ENCODE measurements at places on chromosomes 3 and 15. TPM values are rescaled to one million over a fixed set of nuclear protein-coding genes. Genes with fewer than 3 reads are reported as not detected.

DNA sequence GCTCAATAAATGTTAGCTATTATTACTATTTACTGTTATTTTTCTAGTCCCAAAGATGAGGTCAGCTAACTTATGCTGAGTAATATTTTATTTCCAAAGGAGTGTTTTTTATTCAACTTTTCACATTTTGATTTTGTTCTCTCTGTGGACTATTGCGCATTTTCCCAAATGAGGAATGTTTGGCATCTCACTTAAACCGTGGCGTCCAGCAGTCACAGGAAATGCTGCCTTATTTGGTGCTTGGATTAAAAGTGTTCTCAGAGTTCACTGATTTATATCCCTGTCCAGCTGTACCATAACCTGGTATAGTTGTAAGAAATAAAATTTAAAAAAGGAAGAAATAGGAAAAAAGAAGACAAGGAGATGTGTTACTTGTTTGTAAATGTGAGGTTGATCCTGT lies 166.8 kb downstream of the THSD4 start:
- no peak for DNase-seq

GRCh38 chr3:67017211-67017610 lies 19.1 kb downstream of the KBTBD8 start:
- DNase-seq, result no peak

- DNase-seq, result no peak
These were observed 18.2 kb downstream of the TPM1 start for GRCh38 chr15:63060699-63061098.

DNA sequence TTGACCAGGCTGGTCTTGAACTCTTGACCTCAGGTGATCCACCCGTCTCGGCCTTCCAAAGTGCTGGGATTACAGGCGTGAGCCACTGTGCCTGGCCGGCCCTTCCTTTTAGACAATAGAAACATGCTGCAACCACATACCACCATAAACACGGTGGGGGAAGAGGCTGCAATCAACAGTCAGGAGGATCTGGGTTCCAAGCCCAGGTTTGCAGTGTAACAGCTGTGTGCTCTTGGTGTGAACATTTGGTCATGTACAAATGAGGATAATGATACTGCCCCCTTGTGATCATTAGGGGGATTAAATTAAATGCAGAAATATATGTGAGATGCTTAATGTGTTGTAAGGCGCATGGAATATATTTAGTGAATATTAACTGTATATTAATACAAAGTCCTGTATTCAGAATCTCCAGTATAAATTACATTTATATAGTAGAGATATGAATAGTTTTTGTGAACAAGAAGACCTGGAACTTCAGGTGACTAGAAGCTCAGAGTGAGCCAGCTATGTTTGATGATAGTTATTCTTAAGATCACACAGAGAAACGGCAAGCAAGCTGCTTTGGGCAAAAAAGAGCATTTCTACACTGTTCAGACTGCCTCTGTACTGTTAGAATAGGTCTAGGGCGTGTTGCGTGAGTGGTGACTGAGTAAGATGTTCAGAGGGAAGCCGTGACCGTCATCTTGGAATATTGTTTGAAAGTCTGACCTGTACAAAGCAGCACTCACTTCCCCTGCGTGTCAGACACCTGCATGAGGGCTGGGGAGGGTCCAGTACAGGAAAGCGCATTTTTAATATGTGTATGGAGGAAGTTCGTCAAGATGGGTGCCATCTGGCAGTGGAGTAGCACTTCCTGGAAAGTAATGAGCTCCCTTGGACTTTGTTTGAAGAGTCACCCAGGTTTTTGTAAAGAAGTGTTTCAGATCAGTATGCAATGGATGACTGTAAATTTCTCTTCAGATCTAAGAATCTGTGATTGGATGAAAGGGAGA lies 125.8 kb downstream of the PGPEP1L start:
- DNase-seq, result no peak

- DNase-seq, result no peak
These were observed 28.4 kb upstream of the LIMD1 start for GRCh38 chr3:45566196-45566595.

- DNase-seq, result no peak
These were observed 232.4 kb upstream of the WNT5A start for GRCh38 chr3:55719508-55719907.

DNA sequence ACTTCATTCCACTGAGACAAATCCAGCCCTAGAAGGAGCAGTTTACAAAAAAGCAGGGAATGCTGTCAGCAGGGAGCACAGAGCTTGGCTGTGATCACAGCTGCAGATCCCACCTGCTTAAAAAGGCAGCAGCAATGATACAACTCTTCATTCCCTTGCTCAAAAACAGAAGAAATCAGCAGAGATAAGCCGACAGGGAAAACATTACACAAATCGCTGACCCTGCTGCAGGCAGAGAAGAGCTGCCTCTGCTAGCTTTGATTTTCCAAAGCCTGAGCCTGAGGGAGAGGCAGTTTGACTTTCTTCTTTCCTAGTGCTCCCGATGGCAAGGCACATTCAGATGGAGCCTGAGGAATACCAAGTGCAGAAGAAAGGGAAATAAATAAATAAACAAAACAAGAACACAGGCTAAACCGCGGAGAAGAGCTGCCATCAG lies 80.2 kb downstream of the SHQ1 start:
- DNase-seq, result no peak

DNA sequence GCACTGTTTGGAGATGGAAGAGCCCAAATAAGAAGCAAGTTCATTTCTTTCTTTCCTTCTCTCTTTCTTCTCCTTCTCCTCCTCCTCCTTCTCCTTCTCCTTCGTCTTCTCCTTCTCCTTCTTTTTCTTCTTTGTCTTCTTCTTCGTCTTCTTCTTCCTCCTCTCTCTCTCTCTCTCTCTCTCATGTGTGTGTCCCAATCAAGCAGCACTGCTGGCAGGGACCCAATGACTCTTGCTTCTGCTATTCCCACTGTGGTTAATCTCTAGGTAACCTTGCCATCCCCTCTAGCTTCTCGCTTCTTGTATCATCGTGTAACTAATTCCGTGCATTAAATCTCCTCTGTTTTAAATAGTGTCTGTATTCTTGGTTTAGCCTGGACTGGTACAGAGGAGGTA lies 26.1 kb upstream of the ZNF280D start:
- DNase-seq, result no peak

- no peak for DNase-seq
These were observed 6.1 kb downstream of the OSBPL10 start for GRCh38 chr3:31974964-31975363.

DNA sequence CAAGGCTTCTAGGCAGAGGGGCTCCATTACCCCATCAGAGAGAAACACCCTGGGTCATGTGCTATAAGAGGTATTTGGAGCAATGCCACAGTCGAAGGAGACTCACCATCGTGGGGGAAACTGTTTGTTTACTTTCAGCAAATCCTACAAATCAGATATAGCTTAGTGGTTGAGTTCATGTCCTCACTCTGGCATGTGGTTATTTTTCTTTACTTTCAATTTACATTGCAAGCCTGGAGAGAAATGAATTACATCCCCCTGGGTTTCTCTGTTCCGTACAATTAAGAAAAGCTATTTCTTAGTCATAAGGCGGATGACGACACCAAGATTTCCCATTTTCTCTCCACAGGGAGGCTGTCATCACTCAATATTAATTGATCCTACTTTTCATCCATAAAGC lies 36.9 kb downstream of the RFTN1 start:
- DNase-seq, result no peak

The KBTBD12 gene
- not detected for total RNA-seq

- DNase-seq, result no peak
These were observed 79.5 kb upstream of the ZNF385D start for GRCh38 chr3:21830541-21830940.

GRCh38 chr15:38035701-38036100 lies 101.3 kb downstream of the TMCO5A start:
- DNase-seq, result no peak

DNA sequence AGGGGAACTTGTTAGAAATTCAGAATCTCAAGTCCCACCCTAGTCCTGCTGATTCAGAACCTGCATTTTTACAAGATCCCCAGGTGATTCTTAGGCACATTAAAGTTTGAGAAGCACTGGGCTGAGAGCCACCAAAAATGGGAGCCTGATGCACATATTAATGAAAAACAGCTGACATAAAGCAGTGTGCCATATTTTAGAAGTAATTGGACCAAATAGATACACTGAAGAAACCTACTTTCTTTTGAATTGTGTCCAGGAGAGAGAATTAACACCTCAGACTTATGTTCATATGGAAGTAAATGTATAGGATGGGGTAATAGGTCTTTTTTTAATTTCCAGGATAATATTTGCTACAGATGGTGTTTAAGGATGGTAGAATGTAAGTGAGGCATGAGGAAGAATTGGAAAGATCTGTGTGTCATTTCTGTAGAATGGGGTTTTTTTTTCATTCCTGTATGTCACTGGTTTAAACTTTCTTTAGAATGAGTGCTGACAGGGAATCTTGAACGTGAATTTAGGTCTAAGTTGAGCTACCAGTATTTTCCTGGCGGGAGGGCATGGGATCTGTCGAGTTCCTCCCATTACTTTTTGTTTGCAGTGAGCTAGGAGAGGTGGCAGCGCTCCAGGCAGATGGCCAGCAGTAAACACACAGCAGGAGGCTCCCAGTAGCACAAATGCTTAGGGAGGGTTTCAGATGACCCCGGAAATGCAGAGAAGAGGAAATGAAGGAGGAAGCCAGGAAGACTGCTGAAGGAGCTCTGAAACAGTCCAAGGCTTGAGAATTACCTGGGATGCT lies 185.6 kb downstream of the PLCL2 start:
- no peak for DNase-seq

GRCh38 chr15:75140080-75140879 lies 61.4 kb upstream of the C15orf39 start:
- no peak for DNase-seq

- no peak for DNase-seq
These were observed 62.6 kb upstream of the VGLL3 start for GRCh38 chr3:87053553-87053952.

GRCh38 chr15:61099020-61099810 lies 129.9 kb downstream of the RORA start:
- DNase-seq, result no peak

GRCh38 chr3:179840985-179841384 lies 188.1 kb downstream of the USP13 start:
- no peak for DNase-seq

GRCh38 chr15:85497172-85497569 lies 116.8 kb downstream of the AKAP13 start:
- no peak for DNase-seq

GRCh38 chr3:56055951-56056350 lies 412.3 kb downstream of the ERC2 start:
- no peak for DNase-seq

DNA sequence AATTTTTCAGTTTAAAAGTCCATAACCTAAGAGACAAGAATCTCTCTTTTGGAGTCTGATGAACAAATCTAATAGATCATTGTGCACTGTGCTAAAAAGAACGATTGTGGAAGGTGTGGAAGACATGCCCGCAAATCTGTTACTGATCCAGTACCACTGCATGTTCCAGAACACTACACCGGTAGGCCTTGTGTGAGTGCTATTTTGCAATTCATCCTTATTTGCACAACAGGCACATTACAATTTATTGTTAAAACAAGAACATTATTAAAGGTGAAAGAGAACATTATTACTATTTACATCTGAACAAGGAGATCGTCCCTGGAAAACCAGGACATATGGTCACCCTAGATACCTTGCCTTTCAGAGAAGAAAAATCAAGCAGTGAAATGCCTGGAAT lies 205.7 kb upstream of the NECTIN3 start:
- DNase-seq, result no peak

GRCh38 chr3:143972155-143972504 lies 507 bp downstream of the DIPK2A start:
- DNase-seq, result no peak

DNA sequence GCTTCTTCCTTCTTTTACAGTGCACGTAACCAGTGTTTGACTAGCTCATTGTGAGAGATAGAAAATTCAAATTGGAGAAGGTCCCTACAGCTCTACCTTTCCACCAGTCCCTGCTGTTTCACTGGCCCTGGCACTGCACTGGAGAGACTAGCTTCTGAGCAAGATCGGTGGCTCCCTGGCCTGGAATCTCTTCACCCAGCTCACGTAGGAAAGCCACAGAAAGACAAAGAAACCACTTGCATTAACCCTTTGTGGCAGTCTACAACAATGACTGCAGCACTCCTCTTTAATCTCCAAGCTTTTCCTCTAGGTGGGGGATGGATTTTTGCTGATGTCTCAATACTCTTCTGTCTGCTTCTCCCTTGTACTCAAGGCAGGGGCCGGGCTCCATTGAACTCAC lies 155.9 kb downstream of the PEX5L start:
- no peak for DNase-seq

The WNT5A gene
- total RNA-seq, result 0.09 TPM

The REC114 gene
- not detected for total RNA-seq

GRCh38 chr3:171995486-171995885 lies 43.9 kb upstream of the FNDC3B start:
- DNase-seq, result no peak

The EPHA3 gene
- total RNA-seq, result not detected

The PLA2G4E gene
- total RNA-seq, result not detected

- no peak for DNase-seq
These were observed 193.8 kb downstream of the FHIT start for GRCh38 chr3:61057464-61057863.

GRCh38 chr3:185778094-185778493 lies 46.7 kb downstream of the IGF2BP2 start:
- no peak for DNase-seq

GRCh38 chr15:83200162-83200561 lies 7.5 kb downstream of the HDGFL3 start:
- DNase-seq, result no peak

The RTP4 gene
- 10.4 TPM for total RNA-seq

- DNase-seq, result no peak
These were observed 5.3 kb downstream of the SEMA7A start for GRCh38 chr15:74428442-74428787.

DNA sequence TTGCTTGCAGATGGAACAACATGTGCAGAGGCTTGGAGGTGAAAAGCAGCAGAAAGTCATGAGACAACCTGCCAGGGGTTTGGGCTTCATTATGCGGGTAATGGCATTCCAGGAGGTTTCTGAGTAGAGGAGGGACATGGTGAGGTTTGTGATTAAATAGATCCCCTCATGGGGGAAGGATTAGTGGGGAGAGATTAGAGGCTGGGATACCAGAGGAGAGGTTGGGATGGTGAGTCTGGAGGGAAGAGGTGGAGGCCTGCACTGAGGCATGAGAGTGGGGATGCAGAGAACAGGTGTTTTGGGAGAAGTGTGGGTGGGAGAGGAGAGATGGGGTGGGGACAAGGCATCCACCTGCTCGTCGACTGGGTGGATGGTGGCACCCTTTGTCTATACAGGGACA lies 6.8 kb upstream of the IQSEC1 start:
- no peak for DNase-seq

GRCh38 chr3:66499881-66500575 lies 794 bp downstream of the LRIG1 start:
- peak; percentile 29 for DNase-seq

- DNase-seq, result no peak
These were observed 34.5 kb upstream of the TRPM1 start for GRCh38 chr15:31136016-31136415.

GRCh38 chr15:42207674-42208579 lies at the start of gene VPS39:
Gene VPS39 (minus strand): TSS chr15:42208304. CDS start chr15:42208153, 151 bp downstream.
- DNase-seq, result peak; percentile 74

All from T-cell (primary cell).